ENCODE measurements at places on chromosomes 4 and X.

- no peak for DNase-seq
Observed at GRCh38 chr4:128310266-128310697, 22.7 kb upstream of the PGRMC2 start.

DNA sequence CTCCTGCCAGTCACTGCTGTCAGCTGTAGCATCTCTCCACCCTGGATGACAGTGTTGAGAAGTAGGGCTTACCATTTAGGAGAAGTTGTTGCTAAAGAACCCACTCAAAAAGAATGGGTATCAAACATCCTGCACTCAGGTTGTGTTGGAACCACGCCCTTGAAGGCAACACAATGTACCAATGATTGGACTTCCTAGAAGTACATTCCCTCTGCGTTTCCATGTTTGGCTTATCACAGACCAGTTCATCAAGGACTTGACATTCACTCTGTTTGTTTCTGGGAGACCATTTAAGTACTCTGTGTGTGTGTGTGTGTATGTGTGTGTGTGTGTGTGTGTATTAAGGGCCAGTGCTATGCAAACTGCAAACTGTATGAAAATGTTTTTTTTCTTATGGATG lies 200.6 kb upstream of the GATB start:
- no peak for DNase-seq

GRCh38 chrX:114717921-114718320 lies 134.0 kb downstream of the HTR2C start:
- no peak for DNase-seq

GRCh38 chrX:75291611-75292010 lies 17.7 kb downstream of the UPRT start:
- DNase-seq: no peak

DNA sequence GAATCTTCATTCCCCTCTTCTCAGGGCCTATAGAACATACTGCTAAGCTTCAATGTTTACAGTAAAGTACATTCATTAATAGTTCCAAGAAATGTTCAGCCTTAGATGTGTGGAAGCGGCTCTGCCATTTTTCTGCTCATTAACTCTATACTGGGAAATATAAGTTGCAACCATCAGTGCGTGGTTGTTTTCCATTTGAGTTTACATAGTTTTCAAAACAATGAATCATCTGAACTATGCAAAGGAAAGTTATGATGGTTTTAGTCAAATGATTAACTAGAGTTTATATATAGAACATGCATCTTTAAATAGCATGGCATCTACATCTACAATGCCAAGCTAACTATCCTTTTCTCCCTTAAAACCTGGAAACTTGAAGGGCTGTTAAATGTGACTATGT lies 29.6 kb downstream of the LEF1 start:
- no peak for DNase-seq

- DNase-seq: no peak
Observed at GRCh38 chr4:83371936-83372335, 37.3 kb upstream of the HPSE start.

GRCh38 chr4:141668200-141668910 lies 32.0 kb downstream of the IL15 start:
- DNase-seq: no peak

- DNase-seq: no peak
Observed at GRCh38 chr4:38821739-38822138, 17.1 kb upstream of the TLR1 start.
